ENCODE measurements at places on chromosomes 13 and 19. TPM values are rescaled to one million over a fixed set of nuclear protein-coding genes. Genes with fewer than 3 reads are reported as not detected.

DNA sequence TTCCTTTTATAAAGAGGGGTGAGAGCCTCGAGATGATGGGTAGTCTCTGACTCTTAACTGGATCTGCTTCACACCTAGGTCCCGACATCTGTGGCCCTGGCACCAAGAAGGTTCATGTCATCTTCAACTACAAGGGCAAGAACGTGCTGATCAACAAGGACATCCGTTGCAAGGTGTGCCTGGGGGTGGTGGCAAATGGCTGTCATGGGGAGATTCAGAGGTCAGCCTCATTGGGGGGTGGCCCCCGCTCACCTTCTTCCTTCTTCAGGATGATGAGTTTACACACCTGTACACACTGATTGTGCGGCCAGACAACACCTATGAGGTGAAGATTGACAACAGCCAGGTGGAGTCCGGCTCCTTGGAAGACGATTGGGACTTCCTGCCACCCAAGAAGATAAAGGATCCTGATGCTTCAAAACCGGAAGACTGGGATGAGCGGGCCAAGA lies 1.6 kb downstream of the CALR start:
- peak overlapping the region; percentile 84 for H3K4me3 ChIP-seq
- peaks cover 16% of the 10 kb centered on the region for H3K4me1 ChIP-seq
- H3K27me3 ChIP-seq, result no peaks in the 10 kb centered on the region
- H3K36me3 ChIP-seq, result peaks cover 80% of the 10 kb centered on the region

DNA sequence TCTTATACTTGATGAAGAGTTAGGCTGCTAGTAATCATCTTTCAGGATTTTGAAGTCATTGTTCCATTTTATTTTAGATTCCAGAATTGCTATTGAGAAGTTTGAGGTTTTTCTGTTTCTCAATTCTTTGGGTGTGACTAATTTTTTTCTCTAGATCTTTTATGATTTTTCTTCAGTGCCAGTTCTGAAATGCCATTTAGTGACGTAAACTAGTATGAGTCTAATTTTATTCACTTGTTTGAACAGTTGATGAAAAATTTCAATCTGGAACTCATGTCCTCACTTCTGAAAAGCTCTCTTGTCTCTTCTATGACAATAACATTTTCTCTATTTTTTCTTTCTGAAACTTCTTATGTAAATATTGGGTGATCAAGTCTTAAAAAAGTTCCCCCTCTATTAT lies 188.5 kb upstream of the HTR2A start:
- DNase-seq, result no peak
- H3K4me3 ChIP-seq, result no peak overlapping the region
- no peak overlapping the region for H3K27ac ChIP-seq
- H3K36me3 ChIP-seq, result no peaks in the 10 kb centered on the region
- H3K4me1 ChIP-seq, result peaks cover 10% of the 10 kb centered on the region

DNA sequence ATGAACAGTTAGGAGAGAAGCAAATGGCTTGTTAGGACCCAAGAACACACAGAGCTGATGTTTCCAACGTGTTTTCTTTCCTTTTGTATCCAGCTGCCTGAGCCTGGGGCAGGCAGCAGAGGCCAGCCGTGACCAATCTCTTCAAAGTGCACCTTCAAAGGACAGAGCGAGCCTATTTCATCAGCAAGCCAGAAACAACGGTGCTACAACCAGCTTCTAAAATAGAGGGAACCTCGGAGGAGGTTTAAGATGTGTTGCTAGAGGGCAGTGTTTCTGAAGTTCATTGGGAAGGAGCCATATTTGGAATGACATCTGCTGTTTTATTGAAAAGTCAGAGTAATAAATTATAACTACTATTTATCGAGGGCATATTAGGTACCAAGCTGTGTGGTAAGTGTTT lies 56.2 kb upstream of the RFC3 start:
- DNase-seq, result no peak
- no peak overlapping the region for H3K4me3 ChIP-seq
- H3K27ac ChIP-seq, result no peak overlapping the region
- H3K36me3 ChIP-seq, result no peaks in the 10 kb centered on the region
- H3K4me1 ChIP-seq, result no peaks in the 10 kb centered on the region
- no peaks in the 10 kb centered on the region for H3K27me3 ChIP-seq

Gene TDRD3
- 5.0 TPM for total RNA-seq

DNA sequence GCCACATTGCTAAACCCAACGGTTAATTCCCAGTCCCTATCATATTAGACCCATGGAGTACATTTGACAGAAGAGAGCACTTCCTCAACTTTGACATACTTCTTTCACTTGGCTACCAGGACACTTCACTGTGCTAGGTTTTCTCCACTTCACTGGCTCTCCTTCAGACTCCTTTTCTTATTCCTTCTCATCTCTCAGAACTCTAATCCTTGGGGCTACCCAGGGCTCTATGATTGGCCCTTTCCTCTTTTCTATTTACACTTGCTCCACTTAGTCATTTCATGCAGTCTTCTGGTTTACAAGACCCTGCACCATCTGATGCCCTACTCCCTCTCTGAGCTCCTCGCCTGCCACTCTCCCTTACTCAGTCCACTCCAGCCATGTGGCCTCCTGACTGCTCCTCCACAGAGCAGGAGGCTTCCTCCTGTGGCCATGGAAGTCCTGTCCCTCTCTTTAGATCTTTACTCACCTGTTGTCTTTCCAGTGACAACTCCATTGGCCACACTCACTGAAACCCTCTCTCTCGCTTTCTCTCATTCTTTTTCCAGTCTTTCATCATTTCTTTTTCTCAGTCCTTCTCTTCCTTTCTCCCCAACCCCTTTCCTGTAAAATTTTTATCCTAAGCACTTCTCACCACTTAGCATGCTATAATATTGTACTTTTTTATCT lies 90.4 kb downstream of the TBC1D4 start:
- H3K27me3 ChIP-seq, result no peaks in the 10 kb centered on the region
- H3K27ac ChIP-seq, result no peak overlapping the region
- H3K4me1 ChIP-seq, result no peaks in the 10 kb centered on the region
- H3K36me3 ChIP-seq, result no peaks in the 10 kb centered on the region

DNA sequence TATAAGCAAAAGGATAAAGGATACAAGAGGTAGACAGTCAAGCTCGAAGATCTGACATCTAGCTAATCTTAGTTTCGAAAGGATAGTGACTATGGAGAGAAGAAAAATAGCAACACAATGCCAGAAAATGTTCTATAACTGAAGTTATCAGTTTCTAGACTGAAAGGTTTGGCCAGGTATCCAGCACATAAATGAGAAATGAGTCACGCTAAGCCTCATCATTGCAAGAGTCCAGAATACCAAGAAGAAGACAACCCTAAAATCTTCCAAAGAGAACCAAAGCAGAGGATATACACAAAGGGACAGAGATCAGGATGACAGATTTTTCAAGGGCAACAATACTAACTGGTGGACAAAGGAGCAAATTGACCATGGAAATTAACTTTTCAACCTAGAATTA lies 237.0 kb downstream of the POSTN start:
- no peaks in the 10 kb centered on the region for H3K4me1 ChIP-seq
- no peaks in the 10 kb centered on the region for H3K36me3 ChIP-seq
- H3K4me3 ChIP-seq, result no peak overlapping the region

DNA sequence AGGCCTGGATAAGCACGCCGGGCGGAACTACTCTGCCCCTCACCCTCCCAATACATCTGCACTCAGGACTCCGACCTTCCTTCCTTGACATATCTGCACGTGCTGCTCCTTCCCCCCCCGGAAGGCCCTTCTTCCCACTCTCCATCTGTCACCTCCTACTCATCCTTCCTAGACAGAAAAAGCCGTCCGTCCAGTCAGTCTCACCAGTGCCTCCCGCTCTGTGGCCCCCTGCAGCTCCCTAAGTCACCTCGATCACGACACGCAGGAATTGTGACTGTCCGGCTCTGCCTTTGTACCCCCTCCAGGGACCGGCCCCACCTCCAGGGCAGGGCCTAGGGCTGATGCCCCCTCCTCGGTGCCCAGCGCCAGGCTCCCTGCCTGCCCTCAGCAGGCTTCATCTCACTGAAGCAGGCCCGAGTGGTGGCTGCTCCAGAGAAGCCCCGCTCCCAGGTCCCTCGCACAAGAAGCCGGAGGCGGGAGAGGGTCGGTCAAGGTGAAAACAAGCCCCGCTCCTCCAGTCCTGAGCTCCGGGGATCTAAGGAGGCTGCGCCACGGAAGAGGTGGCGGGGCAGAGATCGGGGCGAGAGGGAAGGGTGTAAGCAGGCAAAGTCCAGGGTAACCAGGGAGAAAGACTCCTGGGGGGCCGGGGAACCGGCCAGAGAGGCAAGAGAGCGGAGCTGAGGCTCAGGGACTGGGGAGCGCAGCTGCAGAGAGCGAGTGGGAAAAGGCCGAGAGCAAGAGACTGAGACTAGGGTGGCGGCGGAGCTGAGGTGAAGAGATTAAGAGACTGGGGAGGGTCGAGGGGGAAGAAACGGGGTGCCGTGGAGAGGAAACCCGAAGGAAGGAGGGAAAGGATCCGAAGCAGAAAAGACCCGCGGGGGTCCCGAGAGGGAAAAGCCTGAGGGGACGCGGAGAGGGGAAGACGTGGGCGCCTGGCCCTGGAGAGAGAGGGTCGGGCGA lies 1.1 kb downstream of the PPP6R1 start:
- peaks cover 32% of the 10 kb centered on the region for H3K4me1 ChIP-seq
- H3K27ac ChIP-seq, result peak overlapping the region; percentile 92
- peak overlapping the region; percentile 96 for H3K4me3 ChIP-seq

Gene ZNF835
- not detected for total RNA-seq

GRCh38 chr13:94112731-94113130 lies 366.8 kb downstream of the DCT start:
- H3K4me1 ChIP-seq, result no peaks in the 10 kb centered on the region
- H3K4me3 ChIP-seq, result no peak overlapping the region
- no peaks in the 10 kb centered on the region for H3K36me3 ChIP-seq
- H3K27ac ChIP-seq, result no peak overlapping the region
- H3K27me3 ChIP-seq, result no peaks in the 10 kb centered on the region

- H3K4me1 ChIP-seq, result no peaks in the 10 kb centered on the region
- H3K27me3 ChIP-seq, result no peaks in the 10 kb centered on the region
- H3K27ac ChIP-seq, result no peak overlapping the region
- H3K36me3 ChIP-seq, result no peaks in the 10 kb centered on the region
Observed at GRCh38 chr13:100491164-100491842, 97.3 kb downstream of the GGACT start.

DNA sequence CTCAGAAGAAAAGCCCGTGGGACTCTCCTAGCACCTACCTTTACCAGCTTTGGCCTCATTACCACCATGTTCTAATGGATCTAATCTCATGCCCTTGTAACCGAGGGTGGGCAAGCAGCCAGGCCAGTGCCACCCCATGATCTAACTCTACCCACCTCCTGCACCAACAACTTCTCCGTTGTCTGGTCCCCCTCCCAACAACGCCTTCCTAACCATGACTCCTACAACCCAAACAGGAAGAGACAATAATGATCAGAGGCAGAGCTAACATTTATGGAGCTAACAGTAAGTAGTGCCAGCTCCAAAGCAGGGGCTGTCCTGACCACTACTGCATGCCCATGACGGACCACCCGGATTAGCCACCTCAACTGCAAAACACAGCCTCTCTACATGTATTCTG lies 3.5 kb downstream of the USP12 start:
- H3K27me3 ChIP-seq, result no peaks in the 10 kb centered on the region
- peak overlapping the region; percentile 26 for H3K27ac ChIP-seq
- peaks cover 29% of the 10 kb centered on the region for H3K4me1 ChIP-seq
- H3K4me3 ChIP-seq, result peak overlapping the region; percentile 33
- peaks cover 13% of the 10 kb centered on the region for H3K36me3 ChIP-seq

DNA sequence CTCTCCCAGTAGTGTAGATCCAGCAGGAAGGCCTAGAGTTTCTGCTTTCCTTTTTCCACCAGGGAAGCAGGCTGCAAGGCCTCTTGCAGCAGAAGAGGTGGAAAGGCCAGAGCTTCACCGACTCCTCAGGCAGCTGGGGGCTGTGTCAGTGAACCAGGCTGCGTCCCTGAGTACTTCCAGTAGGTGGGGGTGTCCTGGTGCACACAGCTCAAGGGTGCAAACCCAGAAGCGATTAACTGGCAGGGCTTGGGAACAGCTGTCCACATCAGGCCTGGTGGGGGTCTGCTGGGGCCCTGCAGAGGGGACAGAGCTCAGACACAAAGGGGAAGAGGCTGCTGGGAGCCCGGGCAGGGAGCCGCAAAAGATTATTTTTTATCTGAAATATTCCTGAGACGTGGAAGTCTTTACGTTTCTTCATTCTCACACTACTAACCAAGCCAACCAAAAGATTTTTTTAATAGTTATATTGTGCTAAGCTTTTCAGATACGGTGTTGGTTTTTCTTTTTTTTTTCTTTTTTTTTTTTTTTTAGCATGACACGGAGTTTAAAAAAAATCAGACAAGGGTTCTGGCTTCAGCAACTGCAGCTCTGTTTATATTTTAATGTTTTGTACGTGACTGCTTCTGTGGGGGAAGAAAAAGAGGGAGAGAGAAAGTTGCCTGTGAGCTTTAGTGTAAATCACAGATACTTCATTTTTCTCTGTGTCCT lies 11.0 kb downstream of the TSHZ3 start:
- no peaks in the 10 kb centered on the region for H3K27me3 ChIP-seq
- DNase-seq, result no peak
- H3K4me3 ChIP-seq, result no peak overlapping the region
- no peak overlapping the region for H3K27ac ChIP-seq

GRCh38 chr13:46666727-46667456 lies 113.9 kb downstream of the LRCH1 start:
- DNase-seq, result no peak
- H3K27ac ChIP-seq, result no peak overlapping the region
- peaks cover 47% of the 10 kb centered on the region for H3K4me1 ChIP-seq
- H3K4me3 ChIP-seq, result no peak overlapping the region

DNA sequence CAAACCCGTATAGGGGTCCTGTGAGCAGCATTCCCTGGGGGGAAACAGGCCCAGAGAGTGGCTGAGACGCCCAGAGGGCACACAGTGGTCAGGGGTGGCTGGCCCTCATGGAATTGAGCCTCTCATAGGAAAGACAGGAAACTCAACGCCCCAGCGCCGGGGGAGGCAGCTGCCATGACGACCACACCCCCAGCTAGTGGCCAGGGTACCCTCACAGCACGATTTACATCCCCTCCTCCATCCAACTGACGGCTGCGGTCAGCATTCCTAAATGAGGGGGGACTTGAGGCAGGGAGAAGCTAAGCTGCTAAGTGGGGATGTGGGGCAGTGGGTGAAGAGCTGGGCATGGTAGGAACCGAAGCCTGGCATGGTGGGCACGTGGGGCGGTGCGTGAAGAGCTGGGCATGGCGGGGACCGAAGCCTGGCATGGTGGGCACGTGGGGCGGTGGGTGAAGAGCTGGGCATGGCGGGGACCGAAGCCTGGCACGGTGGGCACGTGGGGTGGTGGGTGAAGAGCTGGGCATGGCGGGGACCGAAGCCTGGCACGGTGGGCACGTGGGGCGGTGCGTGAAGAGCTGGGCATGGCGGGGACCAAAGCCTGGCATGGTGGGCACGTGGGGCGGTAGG lies 10.0 kb downstream of the MED16 start:
- H3K4me3 ChIP-seq, result no peak overlapping the region
- H3K27ac ChIP-seq, result no peak overlapping the region
- peaks cover 36% of the 10 kb centered on the region for H3K36me3 ChIP-seq
- no peaks in the 10 kb centered on the region for H3K27me3 ChIP-seq
